Cardiac muscle cell (in vitro differentiated cells and primary cell): ENCODE measurements at places on chromosomes 12 and 14. TPM values are rescaled to one million over a fixed set of nuclear protein-coding genes. Genes with fewer than 3 reads are reported as not detected.

- no peaks in the 10 kb centered on the region for H3K4me1 ChIP-seq
- H3K27me3 ChIP-seq = peaks cover 6% of the 10 kb centered on the region
- no peak overlapping the region for H3K27ac ChIP-seq
Observed at GRCh38 chr12:54489857-54490256, 7.7 kb upstream of the NCKAP1L start.

- H3K4me3 ChIP-seq = no peak overlapping the region
- no peak overlapping the region for H3K27ac ChIP-seq
- H3K4me1 ChIP-seq = peaks cover 2% of the 10 kb centered on the region
- no peaks in the 10 kb centered on the region for H3K36me3 ChIP-seq
Observed at GRCh38 chr12:93135286-93136239, 206.5 kb upstream of the EEA1 start.

- H3K27me3 ChIP-seq = no peaks in the 10 kb centered on the region
- H3K36me3 ChIP-seq = peaks cover 15% of the 10 kb centered on the region
- no peak overlapping the region for H3K4me3 ChIP-seq
- H3K27ac ChIP-seq = peak overlapping the region; percentile 62
- peak; percentile 93 for DNase-seq
Observed at GRCh38 chr12:57093415-57094207, 4.7 kb downstream of the NAB2 start.

DNA sequence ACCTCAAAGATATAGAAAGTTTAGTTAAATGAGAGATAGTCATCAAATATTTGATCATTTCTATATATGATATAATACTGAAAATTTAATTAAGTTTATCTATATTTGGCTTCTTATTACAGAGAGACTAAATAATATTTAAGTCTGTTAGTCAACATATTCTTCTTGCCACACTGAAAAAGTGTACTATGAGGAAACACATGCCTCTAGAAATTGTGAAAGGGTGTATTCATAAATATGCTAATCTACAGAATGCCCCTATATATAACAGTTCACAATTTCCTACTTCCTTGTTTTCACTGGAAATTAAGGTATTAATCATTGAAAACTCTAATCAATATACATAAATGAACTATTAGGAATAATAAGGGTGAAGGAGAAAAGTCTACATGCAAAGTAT lies 31.4 kb upstream of the ETV6 start:
- no peaks in the 10 kb centered on the region for H3K36me3 ChIP-seq
- H3K4me1 ChIP-seq = peaks cover 7% of the 10 kb centered on the region
- no peak overlapping the region for H3K27ac ChIP-seq
- no peak for DNase-seq

The CLEC4D gene
- total RNA-seq = 0.45 and 0.56 TPM in 2 replicates

The SERPINA5 gene
- not detected in 2 replicates for total RNA-seq

DNA sequence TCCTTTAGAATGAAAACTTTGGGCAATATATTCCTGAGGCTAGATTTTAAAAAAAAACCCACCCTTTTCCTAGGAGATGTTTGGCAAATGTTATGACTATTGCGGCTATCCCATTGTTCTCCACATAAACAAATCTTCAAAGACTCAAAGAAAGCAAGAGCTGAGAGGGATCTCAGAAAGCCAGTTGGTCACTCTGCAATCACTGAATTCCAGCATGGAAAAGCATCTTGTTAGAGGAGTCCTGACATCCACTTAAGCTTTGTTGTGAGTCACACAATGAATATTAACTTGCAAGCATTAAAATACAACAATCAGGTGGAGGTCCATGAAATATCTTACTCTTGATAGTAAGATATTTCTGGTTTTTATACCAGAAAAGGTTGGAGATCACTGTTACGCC lies 11.0 kb upstream of the PTPRB start:
- H3K4me3 ChIP-seq = no peak overlapping the region
- H3K4me1 ChIP-seq = no peaks in the 10 kb centered on the region
- no peaks in the 10 kb centered on the region for H3K36me3 ChIP-seq
- no peaks in the 10 kb centered on the region for H3K27me3 ChIP-seq

GRCh38 chr14:71651228-71651627 lies 281.0 kb upstream of the RGS6 start:
- H3K27me3 ChIP-seq = no peaks in the 10 kb centered on the region
- no peak overlapping the region for H3K4me3 ChIP-seq
- H3K27ac ChIP-seq = no peak overlapping the region
- peak; percentile 91 for DNase-seq

- DNase-seq = no peak
- no peaks in the 10 kb centered on the region for H3K27me3 ChIP-seq
- peaks cover 10% of the 10 kb centered on the region for H3K4me1 ChIP-seq
- H3K27ac ChIP-seq = no peak overlapping the region
Observed at GRCh38 chr12:7154042-7154441, 23.9 kb downstream of the CLSTN3 start.

- H3K4me3 ChIP-seq = no peak overlapping the region
- peak; percentile 78 for DNase-seq
- no peaks in the 10 kb centered on the region for H3K36me3 ChIP-seq
- H3K27ac ChIP-seq = no peak overlapping the region
- no peaks in the 10 kb centered on the region for H3K4me1 ChIP-seq
Observed at GRCh38 chr14:69464829-69465228, 19.7 kb upstream of the PLEKHD1 start.

The GUCY2C gene
- total RNA-seq = not detected in 2 replicates

- peaks cover 50% of the 10 kb centered on the region for H3K4me1 ChIP-seq
- no peak overlapping the region for H3K4me3 ChIP-seq
- peak overlapping the region; percentile 70 for H3K27ac ChIP-seq
- no peaks in the 10 kb centered on the region for H3K27me3 ChIP-seq
- no peaks in the 10 kb centered on the region for H3K36me3 ChIP-seq
Observed at GRCh38 chr14:76918782-76919394, 92.7 kb downstream of the LRRC74A start.

DNA sequence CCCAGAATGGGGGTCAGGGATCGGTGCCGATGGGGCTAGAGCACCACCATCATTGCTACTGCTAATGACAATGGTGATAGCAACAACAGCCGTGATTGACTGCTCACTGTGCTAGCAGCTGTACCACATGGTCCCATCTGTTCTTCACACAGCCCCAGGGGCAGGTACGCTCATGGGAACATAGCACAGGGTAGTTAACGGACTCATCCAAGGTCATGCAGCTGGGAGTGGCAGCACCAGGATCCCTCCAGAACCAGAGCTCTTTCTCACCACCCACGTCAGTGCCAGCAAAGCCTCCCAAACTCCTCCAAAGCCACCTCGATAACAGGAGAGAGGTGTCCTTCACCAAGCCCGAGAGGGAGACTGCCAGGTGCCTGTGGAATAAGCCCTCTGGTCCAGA lies 11.2 kb upstream of the DYNC1H1 start:
- no peak overlapping the region for H3K27ac ChIP-seq
- no peaks in the 10 kb centered on the region for H3K36me3 ChIP-seq
- H3K4me1 ChIP-seq = peaks cover 6% of the 10 kb centered on the region
- DNase-seq = no peak

GRCh38 chr14:90742729-90743128 lies 73.5 kb downstream of the TTC7B start:
- no peak for DNase-seq
- no peak overlapping the region for H3K27ac ChIP-seq
- H3K4me1 ChIP-seq = no peaks in the 10 kb centered on the region
- H3K4me3 ChIP-seq = no peak overlapping the region

DNA sequence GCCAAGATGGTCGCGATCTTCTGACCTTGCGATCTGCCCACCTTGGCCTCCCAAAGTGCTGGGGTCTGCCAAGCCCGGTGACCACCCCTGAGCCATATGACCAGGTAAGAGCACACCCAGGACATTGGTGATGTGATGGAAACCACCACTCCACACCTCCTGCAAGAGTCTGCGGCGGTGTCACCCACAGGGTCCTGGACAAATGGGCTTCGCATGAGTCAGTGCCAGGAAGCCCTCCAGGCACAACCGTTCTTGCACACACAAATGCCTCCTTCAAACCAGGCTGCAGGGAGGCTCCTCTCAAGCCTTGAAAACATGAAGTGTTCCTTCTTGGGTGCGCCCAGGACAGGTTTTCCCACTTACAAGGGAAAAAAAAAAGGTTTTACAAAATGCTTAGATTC lies 16.6 kb downstream of the PITPNM2 start:
- no peak overlapping the region for H3K27ac ChIP-seq
- no peak overlapping the region for H3K4me3 ChIP-seq
- H3K27me3 ChIP-seq = no peaks in the 10 kb centered on the region
- no peaks in the 10 kb centered on the region for H3K4me1 ChIP-seq
- no peak for DNase-seq
- H3K36me3 ChIP-seq = no peaks in the 10 kb centered on the region

The AVPR1A gene
- not detected in 2 replicates for total RNA-seq

GRCh38 chr12:115337693-115338543 lies 653.9 kb upstream of the TBX3 start:
- no peak for DNase-seq
- H3K27me3 ChIP-seq = no peaks in the 10 kb centered on the region
- H3K36me3 ChIP-seq = no peaks in the 10 kb centered on the region
- no peak overlapping the region for H3K27ac ChIP-seq
- H3K4me1 ChIP-seq = no peaks in the 10 kb centered on the region

- peaks cover 4% of the 10 kb centered on the region for H3K36me3 ChIP-seq
- DNase-seq = peak; percentile 96
- peaks cover 3% of the 10 kb centered on the region for H3K4me1 ChIP-seq
- H3K27me3 ChIP-seq = no peaks in the 10 kb centered on the region
- peak within 1 kb of the TSS; percentile 59 for H3K4me3 ChIP-seq
Observed at GRCh38 chr14:102509746-102510615, at the start of gene ANKRD9. ANKRD9 (minus strand) TSS chr14:102509776; CDS start chr14:102507889, 1,887 bp downstream.

The OR6C2 gene
- not detected in 2 replicates for total RNA-seq

DNA sequence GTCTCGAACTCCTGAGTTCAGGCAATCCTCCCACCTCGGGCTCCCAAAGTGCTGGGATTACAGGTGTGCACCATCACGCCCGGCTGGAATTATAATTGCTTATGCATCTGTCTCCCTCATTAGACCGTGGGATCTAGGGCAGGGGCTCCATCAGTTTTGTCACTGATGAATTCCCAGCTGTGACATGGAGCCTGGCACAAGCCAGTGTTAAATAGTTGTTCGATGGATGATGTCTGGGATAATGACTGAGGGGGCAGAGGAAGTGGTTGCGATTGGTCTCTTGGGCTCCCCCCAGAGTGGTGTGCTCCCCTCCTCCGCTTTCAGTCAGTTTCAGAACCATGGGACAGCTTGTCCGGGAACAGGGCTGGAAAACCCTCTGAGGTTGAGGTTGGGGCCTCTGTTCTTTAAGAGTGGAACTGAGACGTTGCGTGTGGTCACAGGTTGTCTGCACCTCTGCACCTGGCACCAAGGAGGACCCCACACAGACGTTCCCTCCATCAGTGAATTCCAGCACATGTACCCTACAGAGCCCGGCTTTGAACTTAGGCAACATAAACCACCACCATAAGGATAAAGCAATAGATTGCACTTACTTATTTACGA lies 30.8 kb upstream of the BATF start:
- no peaks in the 10 kb centered on the region for H3K4me1 ChIP-seq
- no peak for DNase-seq
- H3K27ac ChIP-seq = no peak overlapping the region
- H3K4me3 ChIP-seq = no peak overlapping the region
- no peaks in the 10 kb centered on the region for H3K27me3 ChIP-seq
- no peaks in the 10 kb centered on the region for H3K36me3 ChIP-seq

DNA sequence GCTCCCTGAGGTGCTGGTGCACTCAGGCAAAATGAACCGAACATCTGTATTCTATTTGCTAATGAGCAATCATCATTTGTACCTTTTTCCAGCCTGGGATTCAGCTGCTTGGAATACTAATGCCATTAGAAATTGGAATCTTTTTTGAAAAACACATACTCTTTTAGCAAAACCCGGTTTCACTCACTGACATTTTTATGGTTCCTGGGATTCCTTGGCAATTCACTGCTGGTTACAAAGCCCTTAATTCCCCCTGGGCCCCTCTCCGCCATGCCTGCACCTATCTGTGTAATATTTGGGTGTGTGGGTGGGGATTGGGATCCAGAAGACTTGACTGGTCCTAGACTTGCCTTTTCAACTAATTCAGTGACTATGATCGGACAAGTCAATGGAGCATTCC lies 199.1 kb downstream of the FOXN3 start:
- H3K4me3 ChIP-seq = no peak overlapping the region
- H3K36me3 ChIP-seq = no peaks in the 10 kb centered on the region
- no peaks in the 10 kb centered on the region for H3K27me3 ChIP-seq
- no peak overlapping the region for H3K27ac ChIP-seq
- no peaks in the 10 kb centered on the region for H3K4me1 ChIP-seq
- DNase-seq = no peak

The KRT83 gene
- total RNA-seq = not detected in 2 replicates

GRCh38 chr12:56581418-56582145 lies 48.5 kb downstream of the BAZ2A start:
- H3K27ac ChIP-seq = no peak overlapping the region
- no peaks in the 10 kb centered on the region for H3K27me3 ChIP-seq
- H3K36me3 ChIP-seq = peaks cover 10% of the 10 kb centered on the region
- no peaks in the 10 kb centered on the region for H3K4me1 ChIP-seq
- DNase-seq = no peak

DNA sequence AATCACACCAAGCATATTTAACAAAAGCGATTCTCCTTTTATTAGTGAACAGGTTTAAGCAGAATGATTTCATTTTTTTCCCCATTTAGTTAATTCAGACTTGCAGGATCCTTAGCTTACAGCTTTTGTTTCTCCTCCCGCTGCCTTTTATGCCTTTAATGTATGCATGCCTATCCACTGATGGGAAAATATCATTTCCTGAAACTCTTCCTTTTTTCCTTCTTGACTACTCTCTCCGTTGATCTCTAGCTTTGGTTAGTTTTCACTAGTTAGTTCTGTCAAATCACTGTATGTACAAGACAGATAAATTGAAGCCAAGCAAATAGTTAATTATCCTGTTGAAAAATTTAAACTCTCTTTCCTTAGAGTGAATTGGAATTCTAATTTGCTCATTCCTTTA lies 26.3 kb downstream of the NKX2-1 start:
- no peak overlapping the region for H3K27ac ChIP-seq
- no peak overlapping the region for H3K4me3 ChIP-seq
- H3K4me1 ChIP-seq = no peaks in the 10 kb centered on the region
- no peak for DNase-seq
- no peaks in the 10 kb centered on the region for H3K36me3 ChIP-seq

DNA sequence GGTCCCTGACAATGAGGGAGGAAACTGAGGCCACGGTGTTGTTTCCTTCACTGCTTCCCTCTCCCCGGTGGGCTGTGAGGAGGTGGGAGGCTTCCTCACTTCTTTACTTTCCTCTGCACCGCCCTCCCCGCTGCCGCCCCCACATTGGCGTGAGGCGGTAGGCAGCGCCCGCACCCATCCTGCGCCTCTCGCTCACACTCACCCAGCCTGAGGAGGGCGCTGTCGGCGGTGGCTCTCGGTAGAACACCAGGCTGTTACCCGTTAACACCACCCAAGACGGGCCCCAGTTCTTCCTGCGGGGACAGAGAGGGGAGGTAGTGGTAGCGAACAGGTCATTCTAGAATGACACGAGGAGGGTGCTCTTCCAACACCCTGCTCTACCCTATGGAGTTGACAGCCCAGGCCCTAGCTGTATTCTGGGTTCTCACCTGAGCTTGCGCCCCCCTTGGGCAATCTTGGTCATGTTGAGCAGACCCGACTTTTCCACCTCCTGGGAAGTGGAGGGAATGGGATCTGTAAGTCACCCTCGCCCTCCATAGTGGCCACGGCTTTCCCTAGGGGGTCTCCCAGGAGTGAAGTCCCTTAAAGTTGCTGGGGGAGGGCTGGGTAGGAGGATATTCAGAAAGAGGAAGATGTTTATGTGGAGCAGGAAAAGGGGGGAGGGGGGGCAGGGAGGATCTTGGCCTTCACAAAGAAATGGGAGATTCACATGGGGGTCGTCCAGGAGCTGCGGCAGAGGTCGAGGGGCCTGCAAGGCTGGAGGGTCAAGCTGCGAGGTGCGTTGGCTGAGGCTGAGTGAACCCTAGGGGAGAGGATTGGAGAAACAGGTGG lies 3.3 kb downstream of the ARHGAP9 start:
- H3K27ac ChIP-seq = no peak overlapping the region
- H3K36me3 ChIP-seq = no peaks in the 10 kb centered on the region
- peaks cover 82% of the 10 kb centered on the region for H3K27me3 ChIP-seq
- H3K4me1 ChIP-seq = no peaks in the 10 kb centered on the region
- peak overlapping the region; percentile 20 for H3K4me3 ChIP-seq
